GM12864 (cell line): ENCODE measurements at places on chromosomes 12 and 14.

DNA sequence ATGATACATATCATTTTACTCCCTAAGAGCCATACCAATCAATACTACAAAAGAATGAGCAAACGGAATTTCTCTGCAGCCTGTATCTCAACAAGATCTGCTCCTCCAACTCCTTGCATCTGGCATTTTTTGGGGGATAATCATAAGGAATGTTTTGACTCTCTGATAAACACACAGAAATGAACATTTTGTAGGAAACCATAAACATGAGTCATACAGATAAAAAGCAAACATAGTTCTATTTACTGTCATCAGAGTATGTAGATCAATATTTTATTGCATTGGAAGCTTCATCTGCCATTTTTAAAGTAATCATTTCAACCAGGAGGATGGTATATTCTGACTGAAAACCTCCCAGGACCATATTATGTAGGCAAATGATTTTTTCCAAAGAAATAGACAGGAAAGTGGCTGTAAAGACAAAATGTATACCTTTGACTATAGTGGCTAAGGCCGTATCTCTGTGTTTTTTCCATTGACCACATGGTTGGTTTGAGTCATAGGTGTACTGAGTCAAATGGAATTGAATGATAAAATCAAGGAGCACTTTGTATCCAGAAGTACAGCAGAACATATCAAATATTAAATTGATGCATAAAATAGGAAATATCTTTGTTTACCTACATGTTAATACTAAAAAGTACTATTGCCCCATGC, 32.4 kb upstream of the CD69 start:
- no peak for DNase-seq

- peak; percentile 70 for DNase-seq
These were observed 5.6 kb downstream of the TCTN1 start for GRCh38 chr12:110619534-110619953.

- DNase-seq = no peak
These were observed 52.6 kb downstream of the FGD6 start for GRCh38 chr12:95164656-95165055.

DNA sequence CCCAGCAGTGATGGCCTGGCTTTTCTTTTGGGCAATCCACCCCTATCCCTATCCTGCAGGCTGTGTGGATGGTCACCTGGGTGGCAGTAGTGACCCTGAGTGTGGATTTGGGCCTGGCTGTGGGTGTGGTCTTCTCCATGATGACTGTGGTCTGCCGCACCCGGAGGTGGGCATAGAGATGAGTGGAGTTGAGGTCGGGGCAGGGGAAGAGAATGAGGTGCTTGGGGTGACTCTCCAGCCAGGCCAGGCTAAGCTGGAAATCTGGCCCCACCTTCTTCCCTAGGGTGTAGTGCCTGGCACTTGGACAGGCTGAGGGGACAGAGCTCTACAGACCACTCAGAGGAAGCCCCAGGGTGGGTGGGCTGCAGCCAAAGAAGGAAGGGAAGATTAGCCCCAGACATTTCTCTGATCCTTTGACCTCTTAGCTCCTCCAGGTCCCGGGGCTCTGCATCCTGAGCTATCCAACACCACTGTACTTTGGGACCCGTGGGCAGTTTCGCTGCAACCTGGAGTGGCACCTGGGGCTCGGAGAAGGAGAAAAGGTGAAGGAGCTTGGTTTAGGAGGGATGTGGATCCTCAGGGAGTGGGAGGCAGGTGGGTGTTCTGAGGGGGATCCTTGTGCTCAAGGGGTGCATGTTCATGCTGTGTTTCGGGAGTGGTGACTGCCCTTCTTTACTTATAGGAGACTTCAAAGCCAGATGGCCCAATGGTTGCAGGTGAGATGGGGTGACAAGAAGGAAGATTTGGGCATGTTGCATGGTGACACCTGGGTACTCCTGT, 8.4 kb downstream of the B4GALNT1 start:
- no peak for DNase-seq

DNA sequence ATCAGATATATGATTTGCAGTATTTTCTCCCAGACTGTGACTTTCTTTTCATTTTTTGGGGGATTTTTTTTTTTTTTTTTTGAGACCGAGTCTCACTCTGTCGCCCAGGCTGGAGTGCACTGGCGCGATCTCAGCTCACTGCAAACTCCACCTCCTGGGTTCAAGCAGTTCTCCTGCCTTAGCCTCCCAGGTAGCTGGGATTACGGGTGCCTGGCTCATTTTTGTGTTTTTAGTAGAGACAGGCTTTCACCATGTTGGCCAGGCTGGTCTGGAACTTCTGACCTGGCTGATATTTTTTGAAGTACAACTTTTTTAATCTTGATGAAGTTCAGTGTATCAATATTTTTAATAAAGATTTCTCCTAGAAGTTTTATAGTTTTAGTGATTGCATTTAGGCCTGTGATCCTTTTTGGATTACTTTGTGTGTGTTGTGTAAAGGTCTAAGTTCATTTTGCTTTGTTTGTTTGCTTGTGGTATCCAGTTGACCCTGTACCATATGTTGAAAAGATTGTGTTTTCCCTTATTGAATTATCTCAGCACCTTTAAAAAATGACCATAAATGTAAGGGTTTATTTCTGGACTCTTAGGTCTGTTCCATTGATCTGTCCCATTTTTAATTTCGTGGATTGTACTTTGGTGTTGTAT, 24.2 kb downstream of the BORCS5 start:
- DNase-seq = no peak

GRCh38 chr12:40988355-40988754, 199.8 kb upstream of the PDZRN4 start:
- DNase-seq = no peak

GRCh38 chr12:18383203-18383602, 121.9 kb downstream of the PIK3C2G start:
- no peak for DNase-seq

DNA sequence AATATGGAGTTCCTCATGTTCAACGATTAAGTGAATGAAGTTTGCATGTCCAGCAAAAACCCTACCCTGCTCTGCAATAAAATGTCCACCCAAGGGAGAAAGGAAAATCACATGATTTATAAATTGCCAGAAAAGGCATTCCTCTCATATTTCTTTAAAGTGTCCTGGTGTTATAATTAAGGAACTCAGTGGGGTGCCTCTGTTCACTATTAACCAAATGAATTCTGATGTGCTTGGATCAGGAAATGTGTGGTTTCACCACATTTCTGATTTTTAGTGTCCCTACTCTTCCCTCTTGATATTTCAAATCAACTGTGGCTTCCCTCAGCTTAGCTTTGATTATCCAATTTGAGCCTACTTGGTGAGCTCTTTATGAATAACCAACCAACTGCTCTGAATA, 208.1 kb downstream of the PHLDA1 start:
- DNase-seq = no peak

DNA sequence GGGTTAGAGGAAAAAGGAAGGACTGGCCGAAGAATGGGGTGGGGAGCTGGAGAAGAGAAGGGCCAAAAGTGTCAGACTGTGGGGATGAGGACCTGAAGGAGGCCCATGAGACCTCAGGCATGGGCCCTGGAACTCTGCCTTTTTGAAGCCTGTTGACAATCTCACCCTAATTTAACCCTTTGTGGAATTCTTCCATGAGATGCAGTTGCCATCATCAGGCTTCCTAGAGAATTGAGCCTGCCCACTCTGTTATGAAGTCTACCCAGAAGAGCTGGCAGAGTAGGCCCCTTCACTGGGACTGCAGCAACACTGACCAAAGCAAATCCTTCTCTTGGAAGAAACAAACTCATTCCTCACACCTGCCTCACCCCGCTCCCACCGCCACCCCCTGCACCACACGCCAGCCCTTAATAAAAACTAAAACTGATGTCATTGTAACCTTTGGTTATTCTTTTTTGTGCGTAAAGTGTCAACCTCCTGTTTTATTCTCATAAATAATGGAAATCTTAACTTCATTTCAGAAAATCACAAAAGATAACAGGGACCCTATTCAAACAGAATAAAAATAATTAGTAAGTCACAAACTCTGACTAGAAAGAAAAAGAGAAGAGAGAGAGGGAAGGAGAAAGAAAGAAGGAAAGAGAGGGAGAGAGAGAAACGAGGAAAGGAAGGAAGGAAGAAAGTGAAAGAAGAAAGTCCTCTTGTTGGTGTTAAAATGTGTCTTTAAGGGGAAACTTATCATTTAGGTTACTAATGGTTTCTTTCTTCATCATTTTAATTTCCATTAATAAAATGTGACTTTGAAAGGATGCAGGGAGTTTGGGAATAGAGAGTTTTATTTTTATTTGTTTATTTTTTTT, 61.3 kb downstream of the CRADD start:
- DNase-seq = no peak

- no peak for DNase-seq
These were observed 10.1 kb downstream of the FOXG1 start for GRCh38 chr14:28776482-28777266.

DNA sequence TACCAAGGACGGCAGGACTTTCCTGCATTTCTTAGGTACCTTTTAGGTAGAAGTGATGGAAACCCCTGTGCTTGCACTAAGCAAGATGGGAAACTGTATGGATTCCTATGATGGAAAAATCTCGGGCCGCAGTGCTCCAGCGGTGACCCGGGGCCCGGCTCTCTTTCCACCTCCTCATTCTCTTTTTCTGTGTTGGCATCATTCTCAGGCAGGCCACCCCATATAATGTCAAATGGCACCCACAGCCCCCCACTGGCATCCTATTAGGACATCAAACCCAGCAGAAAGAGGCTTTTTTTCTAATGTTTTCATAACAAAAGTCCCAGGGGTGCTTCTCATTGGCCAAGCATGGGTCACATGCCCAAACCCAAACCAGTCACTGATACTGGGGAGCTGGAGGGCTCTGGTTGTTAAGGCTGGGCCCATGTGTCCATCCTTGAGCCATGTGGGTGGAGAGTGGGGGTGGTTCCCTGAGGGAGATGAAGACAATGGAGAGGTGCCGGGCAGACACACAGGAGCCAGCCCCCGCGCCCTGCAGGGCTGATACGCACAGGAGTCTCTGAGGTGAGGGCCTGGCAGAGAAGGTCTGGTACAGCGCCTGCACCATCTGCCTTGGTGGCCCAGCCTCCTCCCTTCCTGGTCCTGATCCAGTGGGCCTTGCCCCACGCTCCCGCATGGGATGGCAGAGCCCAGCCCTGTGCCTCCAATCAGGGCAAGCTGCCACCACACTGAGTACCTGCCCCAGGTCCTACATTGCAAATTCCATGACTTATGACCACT, 142.1 kb downstream of the CALM1 start:
- no peak for DNase-seq

DNA sequence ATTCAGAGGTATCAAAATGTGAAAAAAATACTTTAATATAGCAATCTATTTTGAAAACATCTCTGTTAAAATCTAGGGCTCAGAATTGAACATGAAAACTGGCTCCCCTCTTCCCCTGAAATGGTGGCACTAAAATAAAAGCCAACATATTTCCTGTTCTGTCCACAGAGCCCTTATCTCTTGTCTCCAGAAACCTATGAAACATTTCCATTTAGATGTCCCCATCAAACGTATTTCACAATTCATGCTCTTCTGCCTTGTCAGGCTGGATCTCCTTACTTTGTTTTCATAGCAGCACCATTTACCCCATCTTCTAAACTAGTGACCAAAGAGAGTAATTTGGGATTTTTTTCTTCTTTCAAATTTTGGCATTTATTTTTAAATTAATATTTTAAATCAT, 42.4 kb downstream of the PDE3A start:
- DNase-seq = no peak

DNA sequence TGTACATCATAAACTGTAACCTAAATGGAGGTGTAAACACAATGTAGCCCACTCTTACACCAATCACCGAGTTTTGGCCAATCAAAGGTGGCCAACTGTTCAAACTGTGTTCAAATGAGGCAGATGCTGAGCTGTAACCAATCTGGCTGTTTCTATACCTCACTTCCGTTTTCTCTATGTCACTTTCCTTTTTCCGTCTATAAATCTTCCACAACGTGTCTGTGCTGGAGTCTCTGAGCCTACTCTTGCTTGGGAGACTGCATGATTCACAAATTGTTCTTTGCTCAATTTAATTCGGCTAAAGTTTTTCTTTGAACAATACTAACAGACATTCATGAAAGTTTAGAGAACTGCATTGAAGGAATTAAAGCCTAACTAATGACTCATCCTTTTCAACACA, 547.1 kb upstream of the USP15 start:
- no peak for DNase-seq

GRCh38 chr14:22332686-22333421, 256.2 kb downstream of the DAD1 start:
- no peak for DNase-seq

DNA sequence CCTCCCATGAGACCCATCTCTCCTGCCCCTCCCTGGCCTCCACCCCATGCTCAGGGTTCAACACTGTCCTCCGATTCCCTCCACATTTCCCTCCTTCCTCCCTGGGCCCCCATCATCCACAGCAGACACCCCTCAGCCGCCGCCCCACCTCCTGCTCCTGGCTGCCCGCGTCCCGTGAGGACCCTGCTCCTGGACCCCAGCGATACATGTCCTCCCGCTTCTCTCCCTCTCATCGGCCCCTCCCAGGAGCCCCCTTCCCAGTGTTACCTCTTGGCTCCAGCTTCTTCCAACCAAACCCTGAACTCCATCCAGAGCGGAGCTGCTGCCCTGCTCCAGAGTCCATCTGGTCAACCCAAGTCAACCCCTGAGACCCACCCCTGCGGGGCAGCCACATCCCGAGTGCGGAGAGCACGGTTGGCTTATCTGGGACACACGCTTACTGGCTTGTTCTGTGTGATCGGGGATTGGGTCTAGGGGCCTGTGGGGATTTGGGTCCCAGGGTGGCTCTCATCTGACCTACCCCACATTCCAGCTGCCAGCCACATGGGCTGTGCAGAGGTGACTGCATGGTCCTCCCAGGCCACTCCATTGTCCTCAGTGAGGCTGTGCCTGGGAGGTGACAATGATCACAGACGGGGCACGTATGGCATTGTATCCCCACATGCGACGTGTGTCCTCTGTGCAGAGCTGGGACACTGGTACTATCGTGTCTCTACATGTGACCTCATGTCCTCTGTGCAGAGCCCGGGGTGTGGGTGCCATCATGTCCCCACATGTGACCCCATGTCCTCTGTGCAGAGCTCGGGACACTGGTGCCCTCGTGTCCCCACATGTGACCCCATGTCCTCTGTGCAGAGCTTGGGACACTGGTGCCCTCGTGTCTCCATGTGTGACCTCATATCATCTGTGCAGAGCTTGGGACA, 333.6 kb downstream of the ADGRD1 start:
- DNase-seq = no peak

- no peak for DNase-seq
These were observed 38.9 kb downstream of the PPP1R13B start for GRCh38 chr14:103808403-103809001.

GRCh38 chr14:92492258-92492657, 21.3 kb upstream of the RIN3 start:
- DNase-seq = no peak

DNA sequence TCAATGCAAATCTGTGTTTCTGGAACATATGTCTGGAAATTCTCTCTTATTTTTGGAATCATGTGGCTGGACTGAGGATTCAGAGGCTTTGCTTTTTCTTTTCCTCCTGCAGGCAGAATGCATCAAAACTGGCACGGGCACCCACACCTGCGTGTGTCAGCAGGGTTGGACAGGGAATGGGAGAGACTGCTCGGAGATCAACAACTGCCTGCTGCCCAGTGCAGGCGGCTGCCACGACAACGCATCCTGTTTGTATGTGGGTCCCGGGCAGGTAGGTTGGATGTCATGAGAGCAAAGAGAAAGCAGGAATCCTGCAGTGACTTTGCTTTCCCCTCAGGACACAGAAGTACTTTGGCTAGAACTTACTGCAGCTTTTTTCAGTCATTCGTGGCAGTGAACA, 90.3 kb downstream of the STAB2 start:
- DNase-seq = no peak

- no peak for DNase-seq
These were observed 42.4 kb downstream of the TMEM30B start for GRCh38 chr14:61238611-61239245.
